ENCODE measurements at places on chromosomes 16 and 17.

DNA sequence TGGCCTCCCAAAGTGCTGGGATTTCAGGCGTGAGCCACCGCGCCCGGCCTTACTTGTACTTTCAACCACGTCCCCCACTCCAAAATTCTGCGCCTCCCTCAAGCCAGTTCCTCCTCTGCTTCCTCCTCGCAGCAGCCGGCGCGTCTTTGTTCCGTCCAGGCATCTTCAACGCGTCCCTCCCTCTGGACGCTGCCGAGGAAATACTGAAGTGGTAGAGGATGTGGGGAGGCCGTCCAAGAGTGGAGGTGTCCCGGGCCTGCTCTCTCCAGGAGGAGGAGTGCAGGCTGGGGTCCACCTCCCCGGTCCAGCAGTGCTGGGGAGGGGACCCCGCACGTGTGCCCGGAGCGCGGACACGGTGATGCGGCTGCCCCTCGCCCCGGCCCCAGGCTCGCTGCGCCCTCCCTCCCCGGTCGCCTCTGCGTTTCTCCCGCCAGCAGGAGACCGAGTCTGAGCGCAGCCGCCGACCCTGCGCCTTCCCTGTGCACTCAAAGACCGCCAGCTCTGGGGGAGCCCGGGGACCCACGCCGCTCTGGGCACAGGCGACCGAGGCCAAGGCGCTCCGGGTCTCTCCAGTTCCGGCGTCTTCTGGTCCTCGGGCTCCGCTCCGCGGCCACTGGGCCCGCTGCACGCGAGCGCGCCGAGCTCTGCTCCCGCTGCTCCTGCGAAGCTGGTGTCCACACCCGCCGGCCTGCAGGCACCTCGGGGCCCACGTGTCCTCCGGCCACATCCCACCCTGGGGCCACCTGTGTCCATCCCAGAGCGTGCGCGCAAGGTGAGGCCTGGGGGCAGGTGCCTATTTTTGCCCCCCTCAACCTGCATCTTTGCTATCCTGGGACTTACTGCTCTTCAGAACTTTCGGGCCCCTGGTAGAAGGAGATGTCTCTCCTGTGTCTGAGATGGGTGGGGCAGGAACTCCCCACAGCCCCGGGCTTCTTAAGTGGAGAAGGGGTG is 31.7 kb downstream of the OSBPL7 start:
- DNase-seq, result peak; percentile 78

GRCh38 chr17:55334285-55334684 is 69.5 kb downstream of the HLF start:
- DNase-seq, result no peak

GRCh38 chr16:81421536-81421935 is 23.1 kb upstream of the CMIP start:
- no peak for DNase-seq

DNA sequence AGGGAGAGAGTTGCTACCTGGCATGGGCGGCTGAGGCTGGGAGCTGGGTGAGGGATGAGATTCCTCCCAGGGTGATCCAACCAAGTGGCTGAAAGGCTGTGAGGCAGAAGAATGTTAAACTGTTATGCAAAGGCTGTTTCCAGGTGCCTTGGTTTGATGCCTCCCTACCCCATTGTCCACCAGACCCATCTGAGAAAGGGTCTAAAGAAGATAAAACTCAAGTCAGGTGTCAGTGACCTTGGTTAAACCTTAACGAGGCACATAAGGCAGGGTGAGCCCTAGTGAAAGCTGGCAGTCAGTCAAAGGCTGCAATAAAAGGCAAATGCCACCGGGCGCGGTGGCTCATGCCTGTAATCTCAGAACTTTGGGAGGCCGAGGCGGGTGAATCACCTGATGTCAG is 23.8 kb downstream of the LDHD start:
- no peak for DNase-seq

DNA sequence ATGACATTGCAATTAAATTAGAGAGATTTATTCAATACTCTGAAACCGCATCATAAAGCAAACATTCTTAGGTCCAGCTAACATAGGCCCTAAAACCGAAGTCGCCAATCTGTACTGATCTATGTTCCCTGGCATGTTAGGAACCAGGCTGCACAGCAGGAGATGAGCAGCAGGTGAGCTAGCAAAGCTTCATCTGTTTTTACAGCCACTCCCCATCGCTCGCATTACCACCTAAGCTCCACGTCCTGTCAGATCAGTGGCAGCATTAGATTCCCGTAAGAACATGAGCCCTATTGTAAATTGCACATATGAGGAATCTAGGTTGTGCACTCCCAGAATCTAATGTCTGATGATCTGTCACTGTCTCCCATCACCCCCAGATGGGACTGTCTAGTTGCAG is 91.5 kb downstream of the PARN start:
- DNase-seq, result no peak

GRCh38 chr17:42233156-42233555 is 38.9 kb upstream of the GHDC start:
- DNase-seq, result no peak

- DNase-seq, result no peak
These were observed 1465.0 kb upstream of the GOT2 start for GRCh38 chr16:60199150-60199549.

GRCh38 chr17:57645950-57646665 is 99.0 kb downstream of the CCDC182 start:
- DNase-seq, result no peak

- DNase-seq, result no peak
These were observed 9.4 kb downstream of the MAP3K14 start for GRCh38 chr17:45307290-45308015.

- no peak for DNase-seq
These were observed 3.6 kb downstream of the RHBDF2 start for GRCh38 chr17:76497699-76497978.

DNA sequence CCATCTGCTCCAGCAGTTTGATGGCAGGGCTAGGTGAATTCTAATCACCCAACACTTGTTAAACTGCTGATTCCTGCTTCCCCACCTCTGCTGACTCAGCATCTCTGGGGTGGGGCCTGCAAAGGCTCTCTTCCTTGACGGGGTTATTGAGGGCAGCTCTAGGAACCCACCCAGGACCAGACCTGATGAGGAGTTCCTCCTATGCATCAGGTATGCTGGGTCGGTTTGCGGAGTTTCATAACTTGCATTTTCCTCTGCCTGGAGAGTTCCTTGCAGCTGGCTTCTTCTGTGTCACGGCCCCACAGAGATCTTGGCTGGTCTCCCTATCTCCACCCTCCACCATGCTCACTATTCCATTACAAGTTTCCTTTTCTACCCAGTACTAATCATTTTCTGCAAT is 93.4 kb upstream of the CCL2 start:
- DNase-seq, result no peak

GRCh38 chr17:79561486-79562133 is 49.2 kb downstream of the RBFOX3 start:
- no peak for DNase-seq

DNA sequence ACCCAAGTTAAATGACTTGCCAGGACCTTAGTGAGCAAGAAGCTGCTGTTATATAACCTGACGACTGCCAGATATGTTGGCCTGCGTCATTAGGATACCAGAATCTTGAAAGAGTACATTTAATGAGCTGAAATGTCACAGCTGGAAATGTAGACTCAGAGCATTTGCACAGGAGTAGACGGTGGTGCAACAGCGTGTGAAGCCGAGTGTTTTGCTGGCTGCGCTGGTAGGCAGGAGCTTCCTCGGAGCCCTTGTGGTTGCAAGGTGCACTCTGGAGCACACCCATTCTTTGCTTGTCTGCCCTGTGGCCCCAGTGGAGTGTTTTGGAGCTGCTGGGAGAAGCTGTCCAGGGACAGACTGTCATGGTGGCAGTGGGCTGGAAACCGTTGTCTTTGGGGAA is 79.3 kb downstream of the BANP start:
- no peak for DNase-seq

DNA sequence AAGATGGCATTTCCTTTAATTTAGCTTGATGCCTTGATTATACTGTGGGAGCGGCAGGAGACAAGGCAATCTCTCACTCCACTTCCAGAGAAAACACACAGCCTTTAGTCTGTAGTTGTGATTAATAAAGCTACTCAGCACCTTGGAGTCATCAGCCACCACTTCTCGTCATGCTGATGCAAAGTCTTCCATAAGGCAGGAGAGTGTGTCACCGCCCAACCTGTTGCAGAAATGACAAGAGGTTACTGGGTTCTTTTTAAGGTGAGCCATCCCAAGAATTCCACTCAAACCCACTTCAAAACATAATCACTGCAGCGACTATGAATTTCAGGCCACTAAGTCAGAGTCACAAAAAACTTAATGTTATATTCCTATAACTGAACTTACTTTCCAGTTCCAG is 223.9 kb upstream of the TOX3 start:
- no peak for DNase-seq

DNA sequence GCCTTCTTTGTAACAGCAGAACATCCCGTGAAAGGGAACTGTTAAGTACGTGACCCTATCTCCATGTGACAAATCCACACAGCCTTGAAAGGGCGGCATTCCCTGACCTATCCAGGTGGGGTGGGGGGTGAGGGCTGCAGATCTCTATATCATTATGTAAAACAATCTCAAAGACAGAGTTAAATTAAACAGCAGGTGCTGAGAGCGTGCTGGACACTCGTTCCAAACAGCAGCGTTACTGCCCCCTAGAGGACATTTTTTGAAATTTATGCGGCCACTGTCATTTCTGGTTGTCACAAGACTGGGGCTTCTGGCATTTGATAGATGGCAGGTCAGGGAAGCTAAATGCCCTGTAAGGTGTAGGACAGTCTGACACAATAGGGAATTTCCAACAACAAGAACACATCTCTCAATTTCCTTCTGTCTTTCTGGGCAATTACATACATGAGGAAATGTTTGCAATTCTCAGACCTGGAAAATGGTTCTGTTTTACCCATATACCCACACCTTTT is 6.7 kb upstream of the SLC25A39 start:
- peak; percentile 68 for DNase-seq

- DNase-seq, result peak; percentile 87
These were observed 354.1 kb downstream of the SEC14L1 start for GRCh38 chr17:77494664-77495435.

GRCh38 chr17:52024300-52024870 is 134.1 kb downstream of the CA10 start:
- DNase-seq, result no peak

DNA sequence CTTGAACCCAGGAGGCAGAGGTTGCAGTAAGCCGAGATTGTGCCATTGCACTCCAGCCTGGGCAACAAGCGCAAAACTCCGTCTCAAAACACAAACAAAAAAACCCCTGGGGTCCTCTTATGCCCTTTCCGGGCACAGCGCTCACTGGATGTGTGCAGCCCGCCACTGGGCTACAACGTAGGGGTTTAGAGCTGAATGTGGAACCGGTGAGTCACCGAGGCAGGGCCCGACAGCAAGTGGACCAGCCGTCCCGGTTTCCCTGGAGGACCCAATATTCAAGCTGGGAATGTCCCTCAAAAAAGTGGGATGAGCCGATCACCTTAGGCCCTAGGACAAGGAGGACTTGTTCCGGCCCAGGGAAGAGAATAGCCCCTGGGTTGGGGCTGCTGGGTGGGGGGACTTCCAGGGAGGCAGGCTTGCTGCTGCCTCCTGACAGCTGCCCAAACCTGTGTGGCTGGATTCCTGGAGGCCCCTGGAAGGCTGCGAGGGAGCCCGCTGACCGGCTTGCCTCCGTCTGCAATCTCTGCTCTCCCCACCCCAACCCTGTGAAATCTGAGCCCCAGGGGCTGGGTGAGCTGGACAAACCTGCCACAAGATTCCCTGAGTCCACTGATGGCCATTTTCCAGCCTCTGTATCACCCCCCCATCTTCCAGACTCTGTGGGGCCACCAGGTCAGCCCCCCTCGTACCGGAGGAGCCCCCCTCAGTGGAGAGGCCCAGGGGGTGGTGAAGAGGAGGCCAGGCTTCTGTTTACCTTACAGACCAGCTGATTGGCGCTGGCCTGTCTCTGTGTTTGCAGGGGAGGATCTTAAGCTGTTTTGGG is 2.9 kb upstream of the CLDN9 start:
- no peak for DNase-seq

DNA sequence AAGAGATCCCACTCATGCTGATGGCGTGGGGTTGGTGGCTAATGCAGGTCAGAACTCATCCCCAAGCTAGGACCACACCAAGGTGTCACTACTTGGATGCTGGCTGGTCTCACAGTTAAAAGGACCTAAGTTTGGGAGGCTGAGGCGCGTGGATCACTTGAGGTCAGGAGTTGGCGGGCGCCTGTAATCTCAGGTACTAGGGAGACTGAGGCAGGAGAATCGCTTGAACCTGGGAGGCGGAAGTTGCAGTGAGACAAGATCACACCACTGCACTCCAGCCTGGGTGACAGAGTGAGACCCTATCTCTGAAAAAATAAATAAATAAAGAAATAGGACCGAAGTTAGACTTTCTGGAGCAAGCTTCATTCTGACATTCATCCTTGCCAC is 6.6 kb upstream of the CDC42EP4 start:
- DNase-seq, result no peak

DNA sequence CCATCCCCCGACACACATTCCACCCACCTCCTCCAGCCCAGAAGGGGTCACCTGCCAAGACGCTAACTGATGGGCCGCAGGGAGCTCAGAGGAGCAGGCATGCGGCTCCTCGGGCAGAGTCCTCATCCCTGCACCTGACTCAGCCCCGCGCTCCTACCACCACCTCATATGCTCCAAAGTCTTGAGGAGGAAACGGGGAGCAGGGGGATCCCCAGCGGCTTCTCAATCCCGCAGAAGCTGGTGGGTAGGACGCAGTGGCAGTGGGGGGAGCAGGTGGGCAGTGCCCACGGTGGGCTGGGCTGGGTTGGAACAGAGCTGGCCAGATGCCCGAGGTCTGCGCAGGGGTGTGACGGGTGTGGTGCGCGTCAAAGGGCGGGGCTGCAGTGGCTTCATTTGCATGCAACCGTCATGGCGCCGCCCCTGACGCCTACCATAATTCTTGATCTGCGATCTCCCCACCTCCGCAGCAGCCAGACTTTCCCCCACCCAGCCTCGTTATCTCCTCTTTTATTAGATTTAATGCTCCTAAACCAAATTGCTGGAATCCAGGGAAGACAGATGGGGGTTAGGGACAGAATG is 39.0 kb upstream of the EMP2 start:
- no peak for DNase-seq

GRCh38 chr16:88591577-88592021 is 21.4 kb downstream of the ZC3H18 start:
- DNase-seq, result peak; percentile 48

- no peak for DNase-seq
These were observed 50.1 kb downstream of the GTF3C1 start for GRCh38 chr16:27499659-27500055.

GRCh38 chr17:9434642-9435057 is 141.0 kb downstream of the STX8 start:
- no peak for DNase-seq

GRCh38 chr16:11498683-11499082 is 88.0 kb downstream of the LITAF start:
- no peak for DNase-seq

Data from activated T-cell treated with anti-CD3 and anti-CD28 coated beads, Interleukin-2, amount 50 U/mL, for 24 hours (primary cell).